AG08396 (cell line): ENCODE measurements at places on chromosomes 16 and 17.

- peak; percentile 41 for DNase-seq
Measured at GRCh38 chr17:60102632-60103096, 23.9 kb upstream of the HEATR6 start.

GRCh38 chr16:17194190-17194780 lies 276.5 kb downstream of the XYLT1 start:
- DNase-seq, result peak; percentile 26

DNA sequence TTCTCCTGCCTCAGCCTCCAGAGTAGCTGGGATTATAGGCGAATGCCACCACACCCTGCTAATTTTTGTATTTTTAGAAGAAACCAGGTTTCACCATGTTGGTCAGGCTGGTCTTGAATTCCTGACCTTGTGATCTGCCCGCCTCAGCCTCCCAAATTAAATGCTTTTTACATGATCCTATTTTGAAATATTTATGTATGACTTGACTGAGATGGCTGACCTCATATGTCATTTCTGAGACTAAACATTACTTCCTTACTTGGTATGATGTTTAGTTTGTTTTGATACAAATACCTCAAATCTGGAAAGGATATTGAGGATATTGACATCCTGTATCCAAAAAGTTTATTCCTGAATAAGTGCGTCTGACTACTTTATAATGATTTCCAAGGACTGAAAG lies 11.9 kb downstream of the CALCOCO2 start:
- DNase-seq, result no peak

GRCh38 chr17:55699181-55699860 lies 23.3 kb downstream of the TMEM100 start:
- DNase-seq, result no peak

DNA sequence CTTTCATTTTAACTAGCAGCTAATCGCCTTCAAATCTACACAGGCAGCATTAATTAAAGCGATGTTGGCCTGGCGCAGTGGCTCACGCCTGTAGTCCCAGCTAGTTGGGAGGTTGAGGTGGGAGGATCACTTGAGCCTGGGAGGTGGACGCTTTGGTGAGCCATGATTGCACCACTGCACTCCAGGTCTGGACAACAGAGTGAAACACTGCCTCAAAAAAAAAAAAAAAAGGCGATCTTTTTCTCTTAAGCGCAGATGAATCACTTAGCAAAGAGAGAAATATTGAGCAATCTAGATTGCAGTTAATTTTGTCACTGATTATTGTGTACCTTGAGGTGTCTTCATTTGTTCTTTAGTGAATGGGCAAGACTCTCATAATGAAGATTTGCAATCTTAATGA lies 12.4 kb downstream of the SNTB2 start:
- no peak for DNase-seq

DNA sequence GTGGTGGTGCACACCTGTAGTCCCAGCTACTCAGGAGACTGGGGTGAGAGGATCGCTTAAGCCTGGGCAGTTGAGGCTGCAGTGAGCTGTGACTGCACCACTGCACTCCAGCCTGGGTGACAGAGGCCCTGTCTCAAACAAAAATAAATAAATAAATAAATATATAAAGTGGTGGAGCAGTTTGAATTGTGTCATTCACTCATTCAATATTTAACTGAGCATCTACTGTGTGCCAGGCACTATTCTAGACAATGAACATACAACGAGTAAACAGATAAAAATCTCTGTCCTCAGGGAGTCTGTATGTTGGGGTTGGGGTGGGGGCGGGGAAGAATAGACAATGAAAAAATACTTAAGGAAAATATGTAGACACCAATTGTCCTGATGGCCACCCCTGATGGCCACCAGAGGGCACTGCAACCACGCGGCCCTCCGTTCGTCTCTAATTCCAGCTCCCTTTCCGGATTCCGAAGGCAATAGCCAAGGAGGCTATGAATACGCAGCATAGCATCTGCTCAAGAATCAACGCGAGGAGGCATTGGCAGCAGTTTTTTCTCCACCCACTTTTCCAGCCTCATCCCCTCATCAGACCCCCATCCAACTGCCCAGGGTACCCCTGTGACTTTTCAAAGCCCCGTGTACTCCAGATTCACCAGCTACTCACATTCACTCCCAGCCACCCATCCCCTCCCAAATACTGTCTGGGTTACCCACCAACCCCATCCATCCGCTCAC lies 21.4 kb downstream of the QPRT start:
- peak; percentile 94 for DNase-seq

GRCh38 chr17:75319904-75320691 lies 30.9 kb upstream of the SLC25A19 start:
- peak; percentile 71 for DNase-seq

- no peak for DNase-seq
Measured at GRCh38 chr16:7976125-7976524, 614.2 kb downstream of the TMEM114 start.

GRCh38 chr16:4561596-4561995 lies 5.5 kb downstream of the C16orf96 start:
- no peak for DNase-seq

GRCh38 chr17:57092171-57092570 lies 7.1 kb downstream of the AKAP1 start:
- DNase-seq, result peak; percentile 25

- no peak for DNase-seq
Measured at GRCh38 chr17:39591958-39592954, 15.5 kb downstream of the NEUROD2 start.

DNA sequence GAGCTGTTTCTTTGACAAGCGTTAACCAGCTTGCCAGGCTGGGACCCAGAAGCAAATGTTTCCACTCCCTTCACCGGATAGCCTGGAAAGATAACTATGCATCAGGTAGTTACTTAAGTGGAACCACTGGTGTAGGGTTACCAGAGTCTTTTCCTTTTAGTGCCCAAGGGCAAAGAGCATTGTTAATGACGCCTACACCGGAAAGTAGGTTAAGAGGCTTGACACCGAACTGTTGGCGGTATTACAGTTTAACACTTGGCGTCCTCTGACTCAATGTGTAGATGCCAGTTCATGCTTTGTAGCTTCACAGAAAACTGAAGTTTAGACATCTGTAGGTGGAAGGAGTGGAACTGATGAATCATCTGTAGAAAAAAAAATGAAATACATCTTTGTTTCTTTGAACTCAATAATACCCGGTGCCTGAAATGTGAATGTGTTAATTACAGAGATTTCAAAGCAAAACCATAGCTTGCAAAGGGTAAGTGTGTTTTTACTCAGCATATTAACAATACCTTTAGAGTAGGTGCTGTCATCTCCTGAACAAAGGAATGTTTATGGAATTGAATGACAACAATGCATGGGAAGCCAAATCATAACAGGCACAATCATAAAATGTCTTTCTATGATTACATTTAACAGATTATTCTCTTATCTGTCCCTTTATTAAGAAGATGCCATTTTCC lies 426.7 kb upstream of the SALL1 start:
- DNase-seq, result no peak

- no peak for DNase-seq
Measured at GRCh38 chr17:42880776-42881310, 19.8 kb upstream of the G6PC1 start.

GRCh38 chr16:48846277-48846676 lies 236.3 kb upstream of the N4BP1 start:
- DNase-seq, result no peak

DNA sequence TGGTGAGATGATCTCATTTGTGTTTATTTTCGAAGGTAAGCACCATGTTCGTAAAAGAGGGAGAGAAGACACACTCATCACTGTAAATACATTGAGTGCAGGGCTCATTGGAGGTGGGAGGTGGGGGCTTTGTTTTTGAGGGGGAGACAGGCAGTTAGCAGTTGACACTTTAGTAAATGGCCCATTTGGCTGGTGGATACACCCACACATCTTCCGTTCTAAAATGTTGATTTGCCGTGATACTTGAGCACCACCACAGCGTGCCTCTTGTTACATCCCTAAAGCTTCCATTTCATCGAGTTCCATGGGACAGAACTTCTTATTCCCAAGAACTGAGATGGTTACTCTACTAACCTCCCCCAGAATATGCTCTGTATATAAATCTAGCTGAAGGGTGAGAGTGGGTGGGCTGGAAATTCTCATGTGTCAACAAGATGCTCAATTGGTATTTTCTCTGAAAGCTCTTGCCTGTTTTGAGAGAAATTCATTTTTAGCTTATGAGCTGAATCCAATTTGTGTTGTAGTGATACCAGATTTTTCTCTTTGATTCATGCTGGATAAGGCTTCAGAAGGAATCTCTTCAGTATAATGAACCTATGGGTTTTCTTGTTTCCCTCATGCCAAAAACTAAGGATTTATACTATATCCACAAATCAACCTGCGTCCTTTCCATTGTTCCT lies 314.3 kb downstream of the RBFOX1 start:
- DNase-seq, result no peak

DNA sequence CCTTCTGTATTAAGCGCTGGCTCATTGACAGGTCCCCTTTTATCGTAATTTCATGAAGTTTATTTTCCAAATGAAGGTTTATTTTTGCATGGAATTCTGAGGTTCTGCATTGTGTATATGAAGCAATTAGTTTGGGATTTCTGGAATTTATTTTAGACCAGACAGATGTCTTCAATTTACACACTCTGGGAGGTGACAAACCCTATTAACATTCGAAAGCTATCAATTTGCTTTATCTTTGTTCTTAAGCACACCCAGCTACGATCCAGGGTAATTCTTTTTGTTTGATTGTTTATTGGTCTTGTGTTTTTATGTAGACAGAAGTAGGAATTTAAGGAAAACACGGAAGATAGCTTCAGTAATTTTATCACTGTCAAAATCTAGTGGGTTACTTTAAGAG lies 264.6 kb downstream of the HS3ST3A1 start:
- DNase-seq, result no peak

DNA sequence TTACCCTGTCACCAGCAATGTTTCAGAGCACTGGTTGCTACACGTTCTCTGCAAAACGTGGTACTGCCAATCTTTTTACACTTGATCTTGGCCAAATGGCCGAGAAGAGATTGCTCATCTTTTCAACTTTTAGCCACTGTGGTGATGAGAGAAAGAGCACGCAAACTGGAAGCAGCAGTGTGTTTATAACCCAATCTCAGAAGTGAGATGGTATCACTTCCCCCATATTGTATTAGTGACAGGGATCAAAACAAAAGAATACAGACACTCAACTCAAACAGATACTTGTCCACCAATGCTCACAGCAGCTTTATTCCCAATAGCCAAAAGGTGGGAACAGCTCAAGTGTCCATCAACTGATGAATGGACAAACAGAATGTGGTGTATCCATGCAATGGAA lies 72.1 kb upstream of the FA2H start:
- no peak for DNase-seq

DNA sequence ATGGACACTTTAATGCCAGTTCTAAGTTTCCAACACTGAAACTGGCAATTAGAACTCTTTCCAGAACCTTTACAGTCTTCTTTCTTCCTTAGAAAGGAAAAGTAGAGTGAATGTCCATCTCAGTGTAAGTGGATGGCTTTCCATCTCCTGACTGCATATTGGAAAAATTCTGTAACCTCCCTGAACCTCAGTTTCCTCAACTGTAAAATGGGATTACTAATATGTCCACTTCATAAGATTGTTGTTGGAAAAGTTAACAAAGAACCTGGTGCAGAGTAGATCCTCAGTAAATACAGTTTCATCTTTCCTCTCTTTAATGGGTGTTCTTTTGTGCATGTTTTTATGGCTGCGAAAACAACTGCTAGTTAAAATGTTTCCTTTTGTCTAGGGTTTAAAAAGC lies 2.6 kb downstream of the TMEM98 start:
- DNase-seq, result no peak

GRCh38 chr17:49566668-49567071 lies 9.0 kb upstream of the NXPH3 start:
- no peak for DNase-seq

DNA sequence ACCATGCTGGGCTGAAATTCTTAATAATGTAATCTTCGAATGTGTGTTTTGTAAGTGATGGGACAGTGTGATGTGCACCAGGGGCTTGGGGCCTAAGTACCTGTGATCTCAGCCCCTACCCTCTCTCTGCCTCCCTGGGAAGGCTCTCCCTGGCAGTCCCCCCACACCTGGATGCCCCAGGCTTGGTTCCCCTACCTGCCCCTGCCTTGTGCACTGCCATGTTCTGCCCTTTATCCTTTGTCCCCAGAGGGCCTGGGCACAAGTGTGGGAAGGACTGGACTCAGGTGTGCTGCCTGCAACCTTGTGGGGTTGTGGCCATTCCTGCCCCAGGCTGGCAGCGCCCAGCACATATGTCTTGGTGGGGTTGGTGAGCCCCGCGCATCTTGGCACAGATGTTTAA lies 55.4 kb upstream of the CREBBP start:
- DNase-seq, result no peak

- DNase-seq, result no peak
Measured at GRCh38 chr17:68599552-68600066, 1.6 kb downstream of the FAM20A start.

GRCh38 chr16:24683847-24684493 lies 45.5 kb upstream of the TNRC6A start:
- DNase-seq, result no peak

DNA sequence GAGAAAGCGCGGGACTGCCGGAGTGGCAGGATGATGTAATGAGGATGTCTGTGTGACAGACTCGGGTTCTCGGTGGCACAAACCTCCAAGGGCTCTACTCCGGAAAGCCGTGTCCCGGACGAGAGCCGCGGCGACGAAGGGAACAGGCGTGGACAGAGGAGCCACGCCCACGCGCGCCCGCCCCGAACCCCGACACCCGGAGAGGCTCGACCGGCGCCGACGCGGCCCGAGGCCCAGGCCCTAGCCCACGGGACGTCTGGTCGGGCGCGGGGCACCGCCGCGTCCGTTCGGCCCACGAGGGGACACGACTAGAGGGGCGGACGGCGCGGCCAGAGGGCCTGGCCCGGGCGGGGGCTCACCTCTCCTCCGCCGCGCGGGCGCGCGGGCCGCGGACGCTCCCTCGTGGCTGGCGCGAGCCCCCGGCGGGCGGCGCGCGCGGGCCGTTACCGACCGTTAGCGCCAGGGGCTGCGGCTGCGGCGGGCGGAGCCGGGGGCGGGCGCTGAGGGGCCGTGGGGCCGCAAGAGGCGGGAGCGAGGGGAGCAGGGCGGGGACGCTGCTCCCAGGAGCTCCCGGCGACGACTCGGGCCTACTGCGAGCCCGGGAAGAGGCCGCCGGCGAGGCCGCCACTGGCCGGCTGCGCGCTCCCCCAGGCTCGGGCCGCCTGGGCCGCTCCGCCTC lies 2.1 kb upstream of the IRX5 start:
- no peak for DNase-seq

DNA sequence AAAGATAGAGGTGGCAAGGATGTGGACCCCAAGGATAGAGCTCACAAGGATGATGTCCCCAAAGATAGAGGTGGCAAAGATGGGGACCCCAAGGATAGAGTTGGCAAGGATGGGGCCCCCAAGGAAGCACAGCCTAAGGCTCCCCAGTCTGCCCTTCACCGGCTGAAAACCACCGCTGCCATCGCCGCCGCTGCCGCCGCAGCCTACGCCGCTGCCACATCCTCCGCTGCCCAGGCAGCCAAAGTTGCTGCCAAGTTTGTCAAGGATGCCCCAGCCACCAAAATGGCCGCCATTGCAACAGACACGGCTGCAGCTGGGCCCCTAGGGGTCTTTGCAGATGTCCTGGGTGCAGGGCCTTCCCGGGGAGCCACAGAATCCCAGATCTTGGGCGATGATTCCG lies 19.9 kb downstream of the C16orf96 start:
- no peak for DNase-seq
